T follicular helper cell (primary cell): ENCODE measurements at places on chromosomes 7 and 10.

- no peak for DNase-seq
Measured at GRCh38 chr10:19640566-19641263, 175.5 kb upstream of the PLXDC2 start.

DNA sequence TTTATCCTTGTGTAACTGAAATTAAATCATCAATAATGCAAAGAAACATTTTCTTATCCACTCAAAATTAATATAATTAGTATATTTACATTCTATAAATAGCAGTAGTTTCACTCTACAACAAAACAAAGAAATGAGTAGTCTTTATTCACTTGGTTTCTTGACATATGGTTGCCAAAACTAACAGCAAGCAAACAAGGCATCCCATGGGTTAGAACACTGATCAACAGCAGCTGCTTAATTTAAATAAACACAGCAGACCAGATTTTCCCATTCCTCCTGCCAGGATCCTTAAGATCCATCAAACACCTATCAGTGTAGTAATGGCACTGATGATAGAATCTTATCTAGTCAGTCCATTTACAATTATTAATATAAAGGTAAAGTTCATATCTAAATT lies 22.1 kb downstream of the NCAPG2 start:
- no peak for DNase-seq

DNA sequence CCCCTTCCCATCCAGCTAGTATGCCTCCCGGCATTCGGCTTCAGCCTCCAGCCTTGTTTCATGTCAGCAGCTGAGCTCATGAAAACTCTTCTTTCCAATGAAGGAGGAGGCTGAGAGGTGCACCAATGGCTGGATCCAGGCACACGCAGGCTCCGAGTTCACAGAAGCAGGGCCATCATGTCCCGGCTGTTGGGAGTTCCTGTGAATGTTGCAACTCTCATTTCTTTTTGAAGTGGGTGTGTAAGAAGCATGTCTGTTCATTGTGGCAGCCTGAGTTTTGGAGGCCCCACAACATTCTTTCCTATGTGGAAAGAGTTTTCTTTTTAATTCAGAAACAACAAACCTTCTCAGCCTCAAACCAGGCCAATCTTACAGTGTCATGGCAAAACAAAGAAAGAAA lies 89.7 kb downstream of the PTPRE start:
- no peak for DNase-seq

DNA sequence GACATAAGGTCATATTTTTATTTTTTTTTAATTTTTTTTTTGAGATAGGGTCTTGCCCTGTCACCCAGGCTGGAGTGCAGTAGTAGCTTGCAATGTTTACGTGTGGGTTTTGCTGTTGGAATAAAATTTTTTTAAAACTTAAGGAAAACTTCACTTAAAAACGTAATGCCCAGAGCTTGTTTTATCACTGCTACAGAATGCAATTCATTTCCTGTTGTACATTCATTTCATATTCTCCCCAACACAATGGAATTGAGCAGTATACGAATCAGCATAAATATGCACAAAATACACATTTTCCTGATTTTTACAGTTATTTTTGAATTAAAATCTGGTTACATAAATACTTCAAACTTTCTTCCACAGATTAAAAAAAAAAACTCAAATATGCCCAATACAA lies 40.3 kb downstream of the RSU1 start:
- DNase-seq: no peak

DNA sequence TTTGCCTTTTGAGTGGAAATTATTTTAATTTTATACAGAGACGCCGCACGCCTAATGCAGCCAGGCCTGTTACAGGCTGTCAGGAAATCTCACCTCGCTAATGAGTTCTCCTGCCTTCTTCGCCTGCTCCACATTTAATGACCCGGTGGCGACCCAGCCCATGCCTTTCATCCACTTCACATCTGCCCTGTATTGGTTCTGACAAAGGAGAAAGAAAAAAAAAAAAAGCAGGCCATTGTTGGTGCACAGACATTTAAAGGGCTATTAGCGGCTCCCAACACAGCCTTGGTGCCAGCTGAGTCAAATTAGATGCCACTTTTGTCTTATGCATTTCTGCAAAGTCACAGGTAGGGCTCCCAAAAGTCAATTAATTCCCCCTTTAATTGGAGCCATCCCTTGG lies 43.3 kb downstream of the NRAP start:
- DNase-seq: no peak

DNA sequence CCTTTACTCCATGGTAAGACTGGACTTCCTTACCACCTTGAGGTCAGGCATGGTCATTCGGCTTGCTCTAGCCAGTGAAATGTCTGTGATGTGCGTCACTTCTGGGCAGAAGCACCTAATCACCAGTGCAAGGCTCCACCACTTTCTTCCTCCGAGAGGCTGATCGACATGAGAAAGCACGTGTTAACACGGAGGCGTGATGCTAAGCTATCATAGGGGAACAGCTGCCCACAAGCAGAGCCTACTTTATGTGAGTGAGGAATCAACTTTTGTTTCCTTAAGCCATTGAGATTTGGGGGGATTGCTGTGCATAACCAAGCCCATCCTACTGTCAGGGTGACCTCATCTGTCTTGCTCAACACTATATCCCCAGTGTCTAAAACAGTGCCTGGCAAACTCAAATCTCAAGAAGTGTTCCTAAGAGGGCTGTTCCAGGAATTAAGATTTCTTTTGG lies 23.1 kb upstream of the SAR1A start:
- no peak for DNase-seq

DNA sequence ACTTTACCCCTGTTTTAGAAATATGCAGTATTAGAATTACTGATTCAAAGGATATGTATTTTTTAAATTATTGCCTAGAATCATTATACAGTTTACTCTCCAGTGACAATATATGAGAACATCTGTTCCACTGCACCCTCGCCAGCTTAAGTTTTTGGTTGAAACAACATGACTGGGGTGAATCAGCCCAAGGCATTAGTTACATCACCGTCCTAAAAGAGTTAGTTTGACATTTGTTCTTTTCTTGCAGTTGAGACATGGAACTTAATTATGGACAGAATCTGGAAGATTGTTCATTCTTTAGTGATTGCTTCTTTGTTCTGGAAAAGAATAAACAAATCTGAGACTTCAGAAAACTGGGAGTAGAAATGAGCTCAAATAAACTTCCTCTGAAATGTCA lies 167.3 kb upstream of the DKK1 start:
- DNase-seq: no peak

DNA sequence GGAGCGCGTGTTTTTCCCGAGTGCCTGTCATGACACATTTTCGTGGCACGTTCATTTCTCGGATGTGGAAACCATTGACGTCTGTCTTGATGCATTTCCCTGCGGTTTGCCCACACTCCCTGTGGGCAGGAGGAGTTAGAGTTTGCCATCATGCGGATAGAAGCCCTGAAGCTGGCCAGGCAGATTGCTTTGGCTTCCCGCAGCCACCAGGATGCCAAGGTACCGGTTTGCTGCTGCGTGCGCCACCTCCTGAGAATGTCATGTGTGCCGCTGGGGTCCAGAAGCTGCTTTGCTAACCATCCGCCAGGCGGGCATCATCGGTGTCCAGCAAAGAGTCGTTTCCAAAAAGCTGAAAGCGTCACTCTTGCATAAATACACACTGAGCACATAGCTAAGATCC lies 40.9 kb upstream of the BTBD16 start:
- no peak for DNase-seq

GRCh38 chr7:32018845-32019578 lies 51.2 kb downstream of the PDE1C start:
- DNase-seq: no peak

DNA sequence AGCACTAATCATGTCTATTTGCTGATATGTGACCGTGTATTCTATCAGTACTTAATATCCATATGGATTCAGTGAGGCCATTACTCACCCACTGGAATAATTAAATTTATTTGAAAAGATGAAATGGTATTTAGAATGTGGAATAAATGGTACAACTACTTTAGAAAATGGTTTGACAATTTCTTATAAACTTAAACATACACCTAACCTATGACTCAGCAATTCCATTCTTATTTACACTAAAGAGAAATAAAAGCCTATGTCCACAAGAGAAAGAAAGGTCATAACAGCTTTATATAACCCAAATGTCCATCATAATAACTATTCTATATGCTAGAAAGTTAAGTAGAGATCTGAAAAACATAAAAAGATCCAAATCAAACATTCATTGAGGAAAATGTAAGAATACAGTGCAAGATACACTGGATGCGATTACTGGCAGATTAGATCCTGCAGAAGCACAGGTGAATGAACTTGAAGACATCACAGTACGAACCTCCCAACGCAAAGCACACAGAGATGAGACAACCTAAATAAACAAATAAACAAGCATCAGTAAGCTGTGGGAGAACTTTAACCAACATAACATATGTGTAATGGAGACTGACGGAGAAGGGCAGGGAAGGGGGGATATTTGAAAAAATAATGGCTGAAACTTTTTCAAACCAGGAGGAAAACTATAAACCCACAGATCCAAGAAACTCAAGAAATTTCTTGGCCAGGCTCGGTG lies 51.9 kb downstream of the TNS3 start:
- DNase-seq: no peak
